ENCODE measurements at places on chromosomes 1 and 21.

- DNase-seq = no peak
Measured at GRCh38 chr1:119477710-119478109, 29.3 kb upstream of the HSD3B1 start.

DNA sequence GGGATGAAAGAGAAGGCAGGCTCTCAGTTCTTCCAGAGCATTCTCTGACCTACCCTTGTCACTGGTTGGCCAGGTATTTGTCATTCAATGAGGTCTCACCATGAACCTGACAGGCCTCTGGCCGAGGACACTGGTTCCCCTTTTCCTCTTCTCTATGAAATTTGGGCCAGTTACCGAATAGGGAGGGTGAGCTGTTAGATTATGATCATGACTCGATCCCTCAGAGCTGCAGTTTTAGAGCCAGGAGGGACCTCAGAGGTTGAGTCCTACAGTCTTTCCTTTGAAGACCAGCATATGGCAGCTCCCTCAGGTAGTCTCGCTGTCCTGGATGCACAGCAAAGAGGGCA, 29.5 kb upstream of the CLSTN1 start:
- DNase-seq = no peak

DNA sequence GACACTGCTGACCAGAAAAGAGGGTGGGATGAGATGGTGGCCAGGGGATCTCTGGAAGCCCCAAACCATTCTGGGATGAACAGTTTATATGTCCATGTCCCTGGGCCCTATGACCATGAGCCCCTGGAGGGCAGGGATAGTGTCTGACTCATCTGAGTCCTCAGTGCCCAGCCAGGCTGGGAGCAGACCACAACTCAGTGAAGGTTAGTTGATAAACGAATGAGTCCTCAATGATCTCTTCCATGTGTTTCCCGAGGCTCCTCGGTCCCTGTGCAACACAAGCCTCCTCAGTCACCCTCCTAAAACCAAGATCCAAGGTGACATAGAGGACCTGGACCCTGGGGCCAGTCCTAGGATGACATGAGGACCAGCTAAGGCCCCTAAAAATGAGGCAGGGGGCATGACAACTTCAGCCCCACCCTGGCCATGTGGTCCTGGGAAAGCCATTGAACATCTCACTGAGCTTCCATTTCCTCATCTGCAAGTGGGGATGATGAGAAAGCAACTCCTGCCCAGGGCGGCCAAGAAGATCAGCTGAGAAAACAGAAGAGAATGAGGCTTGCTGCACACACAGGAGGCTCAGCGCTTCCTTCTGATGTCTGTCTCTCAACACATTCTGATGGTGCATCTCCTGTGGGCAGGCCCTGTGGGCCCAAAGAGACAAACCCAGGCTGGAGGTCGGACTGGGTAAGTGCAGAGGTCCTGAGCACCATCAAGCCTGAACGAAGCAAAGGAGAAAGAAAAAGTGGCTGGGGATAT, 86.3 kb downstream of the GLIS1 start:
- no peak for DNase-seq

GRCh38 chr1:207261971-207262370, 59.5 kb upstream of the CD55 start:
- no peak for DNase-seq

- no peak for DNase-seq
Measured at GRCh38 chr1:109479901-109480300, 3.8 kb upstream of the ATXN7L2 start.

- no peak for DNase-seq
Measured at GRCh38 chr1:96466842-96467241, 254.7 kb upstream of the PTBP2 start.

GRCh38 chr1:58699011-58699762, 675 bp downstream of the MYSM1 start:
- DNase-seq = no peak
